B cell (primary cell): ENCODE measurements at places on chromosomes 2 and 18.

- DNase-seq: no peak
- H3K27ac ChIP-seq: peak overlapping the region; percentile 63
- H3K36me3 ChIP-seq: no peaks in the 10 kb centered on the region
- H3K4me3 ChIP-seq: no peak overlapping the region
These were observed 21.9 kb upstream of the MGAT5 start for GRCh38 chr2:134231965-134232340.

- H3K36me3 ChIP-seq: peaks cover 8% of the 10 kb centered on the region
- no peaks in the 10 kb centered on the region for H3K27me3 ChIP-seq
- H3K4me3 ChIP-seq: no peak overlapping the region
- no peak for DNase-seq
These were observed 2.3 kb downstream of the KRCC1 start for GRCh38 chr2:88053296-88053695.

DNA sequence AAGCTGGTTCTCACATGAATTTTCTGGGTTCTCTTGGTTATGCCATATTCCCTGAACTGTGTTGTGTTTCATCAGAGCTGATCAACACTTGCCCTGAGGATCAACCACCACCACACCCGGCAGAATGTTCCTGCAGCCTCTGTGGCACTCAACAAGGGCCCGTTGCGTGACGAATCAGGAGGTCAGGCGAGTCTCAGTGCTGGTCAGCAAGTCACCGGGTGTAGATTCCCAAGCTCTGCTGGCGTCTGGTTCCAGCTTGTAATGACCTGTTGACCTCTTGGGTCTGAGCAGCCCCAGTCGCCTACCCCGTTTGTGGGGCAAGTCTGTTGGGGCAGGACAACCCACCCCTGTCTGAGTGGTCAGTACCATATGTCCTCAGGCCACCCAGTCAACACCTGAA is 46.0 kb downstream of the ADCY3 start:
- H3K4me1 ChIP-seq: no peaks in the 10 kb centered on the region
- H3K36me3 ChIP-seq: peaks cover 18% of the 10 kb centered on the region
- no peak overlapping the region for H3K4me3 ChIP-seq

- no peak overlapping the region for H3K4me3 ChIP-seq
- no peaks in the 10 kb centered on the region for H3K36me3 ChIP-seq
- H3K4me1 ChIP-seq: no peaks in the 10 kb centered on the region
- no peak for DNase-seq
- H3K27ac ChIP-seq: no peak overlapping the region
- no peaks in the 10 kb centered on the region for H3K27me3 ChIP-seq
These were observed 184.1 kb upstream of the RAB12 start for GRCh38 chr18:8424917-8425725.

DNA sequence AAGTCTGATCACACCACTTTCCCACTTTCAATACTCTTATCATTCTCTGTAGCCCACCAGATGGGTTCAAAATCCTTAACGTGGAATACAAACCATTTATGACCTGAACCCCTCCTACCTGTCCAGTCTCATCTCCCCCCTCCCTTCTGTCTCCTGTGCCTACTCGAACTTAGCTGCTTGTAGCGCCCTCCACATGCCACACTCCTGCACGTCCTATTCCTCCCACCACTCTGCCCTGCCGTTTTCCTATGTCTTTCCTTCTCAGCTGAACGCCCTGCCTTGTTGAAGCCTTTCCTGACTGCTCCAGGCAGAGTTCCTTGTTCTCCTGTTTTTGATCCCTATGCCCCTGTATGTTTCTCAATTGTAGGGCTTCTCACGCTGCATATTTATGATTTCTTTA is 390.1 kb downstream of the HRH4 start:
- no peaks in the 10 kb centered on the region for H3K27me3 ChIP-seq
- no peaks in the 10 kb centered on the region for H3K4me1 ChIP-seq
- no peaks in the 10 kb centered on the region for H3K36me3 ChIP-seq

DNA sequence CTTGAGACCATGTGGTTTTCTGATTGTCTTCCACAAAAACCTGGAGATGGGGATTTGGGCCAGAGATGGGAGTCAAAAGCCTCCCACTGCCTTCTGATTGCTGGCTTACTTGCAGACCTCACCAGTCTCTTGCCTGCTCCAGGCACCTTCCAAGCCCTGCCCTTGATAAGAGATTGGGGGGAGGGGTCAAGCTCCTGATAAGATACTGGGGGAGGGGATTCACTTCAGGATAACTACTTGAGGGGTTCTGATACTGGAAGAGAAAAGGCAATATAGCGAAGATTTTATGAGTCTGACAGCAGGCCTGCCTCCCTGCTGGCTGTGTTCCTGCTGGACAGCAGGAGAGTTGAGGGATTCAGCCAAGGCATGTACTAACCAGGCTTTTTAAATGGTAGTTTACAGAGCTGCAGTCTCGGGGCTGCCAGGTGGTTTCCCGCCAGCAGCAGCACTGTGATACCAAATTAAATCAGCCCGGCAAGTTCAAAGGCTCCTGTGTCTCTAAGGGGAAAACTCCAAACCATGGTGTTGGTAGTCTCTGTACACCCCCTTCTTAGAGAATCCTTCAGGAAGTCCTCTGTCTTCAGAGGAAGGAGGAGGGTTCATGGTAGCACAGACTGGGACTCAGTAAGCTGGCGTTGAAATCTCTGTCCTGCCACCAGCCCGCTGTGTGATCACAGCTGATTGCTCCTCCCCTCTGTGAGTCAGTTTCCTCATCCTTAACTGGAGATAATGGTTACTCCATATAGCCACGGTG is 58.3 kb downstream of the FBXO36 start:
- H3K27ac ChIP-seq: no peak overlapping the region
- no peak for DNase-seq
- no peak overlapping the region for H3K4me3 ChIP-seq
- no peaks in the 10 kb centered on the region for H3K27me3 ChIP-seq
- no peaks in the 10 kb centered on the region for H3K36me3 ChIP-seq
- no peaks in the 10 kb centered on the region for H3K4me1 ChIP-seq

GRCh38 chr2:59974051-59974766 is 579.2 kb downstream of the BCL11A start:
- no peak overlapping the region for H3K27ac ChIP-seq
- no peak for DNase-seq
- no peaks in the 10 kb centered on the region for H3K27me3 ChIP-seq
- H3K36me3 ChIP-seq: no peaks in the 10 kb centered on the region
- no peaks in the 10 kb centered on the region for H3K4me1 ChIP-seq

DNA sequence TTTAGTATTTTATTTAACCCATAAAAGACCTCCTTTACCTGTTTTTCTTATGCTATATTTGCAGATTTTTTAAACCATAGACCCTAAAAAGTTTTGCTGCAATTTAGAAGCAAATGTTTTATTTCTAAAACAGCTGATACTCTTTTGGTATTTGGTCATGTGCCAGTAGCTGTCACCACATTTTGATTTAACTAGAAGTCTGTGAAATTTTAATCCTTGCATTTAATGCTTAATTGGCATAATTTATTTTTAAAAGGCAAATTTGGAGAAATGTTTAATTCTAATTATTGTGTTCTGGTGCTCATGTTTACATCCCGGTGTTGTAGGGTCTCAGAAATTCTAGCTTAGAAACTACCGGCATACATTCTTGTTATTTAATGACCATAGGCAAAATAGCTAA is 111.8 kb downstream of the TTC27 start:
- H3K27ac ChIP-seq: no peak overlapping the region
- no peak overlapping the region for H3K4me3 ChIP-seq
- H3K4me1 ChIP-seq: no peaks in the 10 kb centered on the region
- no peaks in the 10 kb centered on the region for H3K27me3 ChIP-seq
- DNase-seq: no peak

DNA sequence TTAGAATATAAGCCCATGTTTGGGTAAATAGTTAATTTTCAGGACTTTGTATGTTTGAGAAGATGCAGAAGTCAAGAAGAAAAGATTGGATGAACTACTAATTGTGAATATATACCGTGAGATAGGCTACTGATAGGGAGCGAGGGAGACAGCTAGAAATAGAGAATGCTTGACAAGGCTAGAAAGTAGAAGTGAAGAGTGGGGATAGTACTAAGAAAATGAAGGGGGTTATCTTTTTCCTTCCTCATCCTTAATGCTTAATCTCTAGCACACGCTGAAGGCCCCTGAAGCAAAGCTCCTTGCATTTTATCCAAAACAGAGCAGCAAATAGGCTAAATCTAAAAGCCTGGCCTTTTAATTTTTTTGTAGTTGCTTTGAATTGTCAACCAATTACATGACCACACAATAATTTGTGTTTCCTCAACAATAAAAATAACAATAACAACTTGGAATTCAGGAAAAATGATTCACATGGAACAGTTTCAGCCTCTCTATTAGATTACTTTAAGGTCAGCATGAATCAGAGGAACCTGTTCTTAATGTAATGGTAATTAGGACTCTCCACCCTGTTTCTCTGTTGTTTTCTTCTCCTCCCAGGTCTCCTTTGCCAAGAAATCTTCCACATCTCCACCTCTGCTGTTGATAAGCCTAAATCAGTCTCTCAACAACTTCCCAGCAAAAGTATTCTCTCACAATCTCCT is 1071.3 kb upstream of the ZEB2 start:
- no peak overlapping the region for H3K27ac ChIP-seq
- peaks cover 25% of the 10 kb centered on the region for H3K4me1 ChIP-seq
- no peak for DNase-seq
- no peaks in the 10 kb centered on the region for H3K36me3 ChIP-seq

- no peak overlapping the region for H3K27ac ChIP-seq
- H3K4me1 ChIP-seq: no peaks in the 10 kb centered on the region
- H3K36me3 ChIP-seq: no peaks in the 10 kb centered on the region
- no peak overlapping the region for H3K4me3 ChIP-seq
- no peak for DNase-seq
- H3K27me3 ChIP-seq: no peaks in the 10 kb centered on the region
These were observed 16.9 kb downstream of the LYG2 start for GRCh38 chr2:99238599-99238998.

DNA sequence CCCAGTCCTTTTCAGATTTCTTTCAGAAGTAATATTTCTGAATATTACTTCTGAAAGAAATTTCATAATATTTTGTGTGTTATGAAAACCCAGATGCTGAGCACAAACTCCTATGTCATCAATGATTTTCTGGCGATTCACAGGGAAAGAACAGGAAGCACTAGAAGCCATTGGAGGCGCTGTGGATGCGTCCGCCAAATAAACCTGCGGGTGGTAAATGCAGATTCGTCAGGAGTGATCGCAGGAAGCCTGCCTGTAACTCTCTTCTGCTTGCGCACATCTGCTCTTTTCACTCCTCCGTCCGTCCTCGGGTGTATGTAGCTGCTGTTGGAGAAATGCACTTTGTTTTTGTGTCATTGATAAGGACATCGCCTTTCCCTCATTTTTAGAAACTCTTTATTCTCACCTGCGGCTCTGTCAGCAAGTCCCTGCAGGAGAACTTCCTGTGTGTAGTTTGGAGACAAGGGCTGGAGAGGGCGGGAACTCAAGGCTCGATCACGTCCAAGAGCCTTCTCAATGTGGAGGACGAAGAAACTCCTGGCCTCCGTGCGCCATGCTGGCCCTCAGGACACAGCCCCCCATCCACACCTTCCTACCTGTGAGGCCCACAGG is 483.8 kb downstream of the GALR1 start:
- no peak for DNase-seq
- no peak overlapping the region for H3K4me3 ChIP-seq
- no peak overlapping the region for H3K27ac ChIP-seq
- no peaks in the 10 kb centered on the region for H3K36me3 ChIP-seq
- H3K4me1 ChIP-seq: no peaks in the 10 kb centered on the region

- no peaks in the 10 kb centered on the region for H3K36me3 ChIP-seq
- H3K4me3 ChIP-seq: peak overlapping the region; percentile 93
- H3K4me1 ChIP-seq: peaks cover 41% of the 10 kb centered on the region
- H3K27ac ChIP-seq: peak overlapping the region; percentile 34
- H3K27me3 ChIP-seq: no peaks in the 10 kb centered on the region
- peak; percentile 90 for DNase-seq
These were observed 577 bp downstream of the IDH1 start for GRCh38 chr2:208254118-208254870.

DNA sequence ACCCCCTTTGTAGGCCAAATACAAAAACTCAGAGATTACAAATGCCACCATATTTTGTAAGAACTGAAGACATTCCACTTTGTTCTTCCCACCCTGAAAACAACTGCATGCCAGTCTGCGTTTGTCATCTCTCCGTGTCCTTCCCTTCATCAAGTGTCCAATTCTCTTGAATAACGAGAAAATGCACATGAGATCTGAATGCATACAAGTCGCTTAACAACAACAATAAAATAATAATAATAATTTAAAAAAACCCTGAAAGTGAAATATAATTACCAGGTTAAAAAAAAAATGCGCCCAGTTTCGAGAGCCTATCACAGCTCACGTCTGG is 2.0 kb upstream of the SETBP1 start:
- no peaks in the 10 kb centered on the region for H3K36me3 ChIP-seq
- peak overlapping the region; percentile 82 for H3K27ac ChIP-seq
- H3K27me3 ChIP-seq: no peaks in the 10 kb centered on the region
- peaks cover 31% of the 10 kb centered on the region for H3K4me1 ChIP-seq
- no peak overlapping the region for H3K4me3 ChIP-seq
- no peak for DNase-seq

GRCh38 chr18:31401156-31402025 is 24.8 kb downstream of the DSG4 start:
- H3K27ac ChIP-seq: no peak overlapping the region
- no peak overlapping the region for H3K4me3 ChIP-seq
- no peaks in the 10 kb centered on the region for H3K4me1 ChIP-seq

DNA sequence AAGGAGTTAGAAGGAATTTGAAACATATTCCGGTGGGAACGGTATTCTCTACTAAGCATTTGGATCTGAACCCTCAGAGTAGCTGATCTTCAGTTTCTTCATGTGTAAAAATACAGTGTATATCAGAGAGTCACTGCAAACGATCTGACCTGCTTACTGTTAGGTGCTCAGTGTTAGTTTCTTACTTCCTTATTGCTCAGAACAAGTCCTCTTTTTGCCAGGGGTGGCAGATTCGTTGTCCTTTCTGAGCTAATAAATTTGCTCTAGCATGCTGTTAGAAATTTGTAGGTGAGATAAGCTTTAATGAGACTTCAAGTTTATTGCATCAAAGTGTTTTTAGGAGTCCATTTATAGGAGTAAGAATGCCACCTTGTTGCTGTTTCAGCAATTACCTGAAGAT is 15.8 kb downstream of the PLEKHA3 start:
- no peaks in the 10 kb centered on the region for H3K27me3 ChIP-seq
- no peaks in the 10 kb centered on the region for H3K4me1 ChIP-seq
- peaks cover 62% of the 10 kb centered on the region for H3K36me3 ChIP-seq
- DNase-seq: no peak
